Posterior cingulate gyrus (tissue), 11 donors: ENCODE measurements at places on chromosomes 5 and 9.

- DNase-seq: no peak
Observed at GRCh38 chr5:146425023-146425422, 22.1 kb upstream of the TCERG1 start.

DNA sequence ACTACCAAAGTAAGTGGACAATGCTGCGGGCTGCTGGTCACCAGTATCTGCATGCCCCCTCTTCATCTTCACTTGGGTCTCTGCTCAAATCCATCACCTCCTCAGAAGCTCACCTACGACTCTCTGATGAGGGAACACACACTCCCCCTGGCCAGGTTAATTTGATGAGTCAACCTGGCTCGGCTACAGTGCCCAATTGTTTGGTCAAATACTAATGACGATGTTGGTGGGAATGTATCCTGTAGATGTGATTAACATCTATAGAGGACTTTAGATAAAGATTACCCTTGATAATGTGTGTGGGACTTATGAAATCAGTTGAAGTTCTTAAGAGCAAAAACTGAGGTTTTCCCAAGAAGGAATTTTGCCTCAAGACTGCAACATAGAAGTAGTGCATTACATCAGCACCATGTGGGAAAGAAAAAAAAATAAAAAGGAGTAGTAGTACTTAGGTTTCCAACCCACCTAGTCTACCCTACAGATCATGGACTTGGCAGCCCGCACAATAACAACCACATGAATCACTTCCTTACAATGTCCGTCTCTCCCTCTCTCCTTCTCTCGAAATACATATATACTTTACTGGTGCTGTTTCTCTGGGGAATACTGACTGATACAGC, 467.3 kb downstream of the DNAH5 start:
- no peak for DNase-seq

GRCh38 chr5:129074903-129075302, 19.6 kb upstream of the ISOC1 start:
- DNase-seq: no peak

GRCh38 chr9:129273941-129274684, 96.1 kb upstream of the IER5L start:
- DNase-seq: no peak

DNA sequence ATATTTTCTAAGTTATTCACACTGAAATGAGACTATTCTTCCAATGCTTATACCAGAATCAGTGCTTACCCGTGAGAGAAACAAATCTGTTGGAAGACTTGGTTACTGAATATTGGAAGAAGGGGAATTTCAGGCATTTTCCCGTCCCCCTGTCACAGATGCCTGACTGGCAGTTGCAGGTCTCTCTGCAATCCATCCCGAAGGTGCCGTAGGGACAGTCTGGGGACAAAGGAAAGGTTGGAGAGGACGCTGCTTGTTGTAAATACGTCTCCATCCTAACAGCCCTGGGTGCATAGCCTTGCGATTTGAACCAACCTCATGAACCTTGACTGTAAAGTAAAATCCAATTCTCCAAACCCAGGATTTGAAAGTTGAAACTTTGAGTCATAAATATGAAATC, 3.5 kb downstream of the ESM1 start:
- no peak for DNase-seq

- no peak for DNase-seq
Observed at GRCh38 chr5:143138839-143139238, 264.6 kb downstream of the NR3C1 start.
